ENCODE measurements at places on chromosomes 13 and 19. TPM values are rescaled to one million over a fixed set of nuclear protein-coding genes. Genes with fewer than 3 reads are reported as not detected.

HSH2D gene
- total RNA-seq = not detected

ZNF439 gene
- total RNA-seq = 4.8 TPM

CRYL1 gene
- 33.7 TPM for total RNA-seq

LGALS13 gene
- not detected for total RNA-seq

HS6ST3 gene
- 0.12 TPM for total RNA-seq

NUCB1 gene
- total RNA-seq = 113 TPM

RNF17 gene
- total RNA-seq = 0.30 TPM

FXYD3 gene
- not detected for total RNA-seq
